ENCODE measurements at places on chromosomes 6 and 20. TPM values are rescaled to one million over a fixed set of nuclear protein-coding genes. Genes with fewer than 3 reads are reported as not detected.

The SAMD10 gene
- polyA plus RNA-seq = 6.6 TPM

The MYMX gene
- 0.42 TPM for polyA plus RNA-seq

The SMPDL3A gene
- 12.5 TPM for polyA plus RNA-seq

The CNR1 gene
- polyA plus RNA-seq = 1.1 TPM

The TTI1 gene
- polyA plus RNA-seq = 29.4 TPM

The PTCRA gene
- 0.24 TPM for polyA plus RNA-seq

The ELOVL5 gene
- polyA plus RNA-seq = 76.8 TPM

The BCL2L1 gene
- 82.0 TPM for polyA plus RNA-seq

The TFAP2C gene
- 0.54 TPM for polyA plus RNA-seq

The TNFRSF6B gene
- 1.3 TPM for polyA plus RNA-seq

The INSM1 gene
- polyA plus RNA-seq = not detected

The LAMA2 gene
- polyA plus RNA-seq = 48.2 TPM

- no peak for DNase-seq
These were observed 748 bp upstream of the ATP9A start for GRCh38 chr20:51768759-51769517.

GRCh38 chr20:5197270-5197827 lies 70.5 kb downstream of the CDS2 start:
- DNase-seq = no peak

DNA sequence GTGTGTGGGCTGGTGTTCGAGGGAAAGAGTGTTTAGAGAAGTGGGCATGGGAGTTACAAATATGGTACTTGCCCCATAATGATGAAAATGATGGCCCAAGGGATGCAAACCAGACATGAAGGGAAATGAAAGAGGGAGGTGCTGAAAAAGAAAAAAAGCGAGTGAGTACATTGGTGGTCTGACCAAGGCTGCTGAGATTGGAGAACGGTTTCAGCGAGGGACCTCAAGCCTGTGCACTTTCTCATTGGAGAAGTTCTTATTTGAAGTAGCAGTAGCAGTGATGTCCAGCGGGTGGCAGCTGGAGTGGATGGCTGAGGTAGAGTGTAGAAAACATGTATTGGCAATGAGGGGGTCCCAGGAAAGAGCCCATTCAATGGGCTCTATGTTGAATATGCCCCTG lies 54.8 kb downstream of the TNFAIP3 start:
- no peak for DNase-seq

DNA sequence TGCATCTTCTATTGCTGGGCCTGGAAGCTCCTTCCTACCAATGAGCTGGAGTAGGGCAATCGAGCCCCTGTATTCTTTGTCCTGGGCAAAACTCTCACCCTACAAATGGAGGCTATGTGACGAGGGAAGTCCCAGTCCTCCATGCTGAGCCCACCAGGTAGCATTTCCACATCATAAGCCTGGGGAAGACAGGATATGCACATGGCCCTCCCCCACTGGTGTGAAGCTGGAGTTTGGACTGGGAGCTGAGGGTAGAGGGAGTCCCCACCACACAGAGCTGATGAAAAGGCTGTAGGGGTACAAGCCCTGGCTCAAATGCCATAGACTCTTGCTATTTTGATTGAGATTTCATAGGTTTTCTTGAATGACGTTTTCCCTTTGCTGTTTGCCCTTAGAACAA lies 99.5 kb upstream of the FOXC1 start:
- no peak for DNase-seq

DNA sequence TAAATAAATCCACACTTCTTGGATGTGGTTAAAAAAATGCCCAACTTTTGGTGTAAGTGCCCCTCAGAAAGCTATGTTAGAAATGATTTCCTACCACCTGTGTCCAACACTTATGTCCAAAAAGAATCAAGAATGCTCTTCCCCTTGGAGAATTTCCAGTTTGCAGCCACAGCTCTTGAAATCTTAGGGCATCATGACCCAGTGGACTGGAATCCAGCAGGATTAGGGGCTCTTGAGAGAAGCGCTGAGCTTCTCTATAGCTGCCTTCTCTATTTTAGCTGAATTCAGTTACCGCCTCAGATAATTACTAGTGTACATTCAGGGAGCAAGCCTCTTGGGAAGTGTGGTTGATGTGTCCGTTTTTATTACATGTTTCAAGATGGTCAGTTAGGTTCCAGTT lies 2.5 kb downstream of the PHACTR1 start:
- no peak for DNase-seq

DNA sequence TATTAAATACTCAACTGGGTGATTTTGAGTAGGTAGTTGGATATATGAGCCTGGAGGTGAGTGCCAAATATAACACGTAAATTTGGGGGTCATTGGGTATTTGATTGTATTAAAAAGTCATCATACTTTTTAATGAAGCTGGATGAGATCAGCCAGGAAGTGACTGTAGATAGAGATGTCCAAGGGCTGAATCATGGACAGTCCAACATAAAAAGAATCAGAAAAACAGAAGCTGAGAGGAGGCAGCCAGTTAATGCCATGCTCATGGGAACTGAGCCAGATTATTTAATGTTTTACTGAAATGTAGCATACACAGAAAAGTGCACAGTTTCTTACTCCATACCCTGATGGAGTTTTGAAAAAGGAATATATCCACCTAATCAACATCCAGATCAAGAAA lies 435.5 kb upstream of the PLCB4 start:
- DNase-seq = no peak

DNA sequence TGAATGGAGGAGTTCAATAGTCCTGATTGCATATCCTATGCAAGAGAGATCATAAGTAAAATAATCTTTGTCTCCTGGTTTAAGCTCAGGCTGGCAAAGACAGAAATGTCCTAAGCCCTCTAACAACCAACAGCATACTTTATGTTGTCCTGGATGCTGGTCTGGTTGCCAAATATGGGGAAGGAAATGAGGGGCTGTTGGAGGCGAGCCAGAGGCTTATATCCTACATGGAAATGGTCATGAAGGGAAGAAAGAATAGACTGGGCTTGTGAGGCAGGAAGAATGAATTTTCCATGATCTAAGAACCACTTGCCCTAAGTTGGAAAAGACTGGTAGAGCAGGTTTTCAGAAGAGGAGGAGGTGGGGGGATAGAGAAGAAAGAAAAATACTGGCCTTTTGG lies 237.1 kb downstream of the SMOC2 start:
- DNase-seq = no peak

- no peak for DNase-seq
These were observed 183.6 kb downstream of the UTRN start for GRCh38 chr6:144468709-144469108.

DNA sequence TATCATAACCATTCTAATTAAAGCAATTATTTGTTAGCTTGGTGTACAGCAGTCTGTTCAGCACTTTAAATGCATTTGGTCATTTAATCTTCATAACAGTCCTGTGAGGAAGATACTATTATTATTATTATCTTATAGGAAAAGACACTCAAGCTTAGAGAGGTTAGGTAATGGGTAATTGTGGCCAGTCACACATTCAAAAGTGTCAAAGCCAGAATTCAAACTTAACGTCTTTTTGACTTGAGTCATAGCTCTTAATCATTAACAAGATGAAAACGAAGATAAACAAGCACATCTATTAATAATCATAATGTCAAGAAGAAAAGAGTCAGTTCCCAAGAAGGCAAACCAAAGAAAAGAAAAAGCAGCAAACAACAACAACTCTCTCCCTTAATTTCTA lies 251.0 kb downstream of the SYNE1 start:
- DNase-seq = no peak

DNA sequence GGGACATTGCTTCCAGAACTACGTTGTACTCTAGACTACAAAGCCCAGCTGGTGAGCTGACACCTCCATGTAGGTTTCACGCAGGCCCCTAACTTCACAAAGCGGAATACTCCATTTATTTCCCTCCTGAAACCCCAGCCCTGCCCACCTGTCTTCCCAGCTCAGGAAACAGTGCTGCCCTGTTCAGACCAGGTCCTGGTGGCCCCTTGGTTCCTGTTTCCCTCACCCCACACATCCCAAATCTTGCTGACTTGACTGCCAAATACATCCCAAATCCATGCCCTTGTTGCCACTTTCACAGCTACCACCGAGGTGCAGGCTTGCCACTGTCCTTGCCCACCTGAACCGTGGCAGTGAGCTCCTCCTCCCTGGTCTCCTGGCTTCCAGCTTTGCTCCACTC lies 113.1 kb upstream of the PTPN1 start:
- no peak for DNase-seq

DNA sequence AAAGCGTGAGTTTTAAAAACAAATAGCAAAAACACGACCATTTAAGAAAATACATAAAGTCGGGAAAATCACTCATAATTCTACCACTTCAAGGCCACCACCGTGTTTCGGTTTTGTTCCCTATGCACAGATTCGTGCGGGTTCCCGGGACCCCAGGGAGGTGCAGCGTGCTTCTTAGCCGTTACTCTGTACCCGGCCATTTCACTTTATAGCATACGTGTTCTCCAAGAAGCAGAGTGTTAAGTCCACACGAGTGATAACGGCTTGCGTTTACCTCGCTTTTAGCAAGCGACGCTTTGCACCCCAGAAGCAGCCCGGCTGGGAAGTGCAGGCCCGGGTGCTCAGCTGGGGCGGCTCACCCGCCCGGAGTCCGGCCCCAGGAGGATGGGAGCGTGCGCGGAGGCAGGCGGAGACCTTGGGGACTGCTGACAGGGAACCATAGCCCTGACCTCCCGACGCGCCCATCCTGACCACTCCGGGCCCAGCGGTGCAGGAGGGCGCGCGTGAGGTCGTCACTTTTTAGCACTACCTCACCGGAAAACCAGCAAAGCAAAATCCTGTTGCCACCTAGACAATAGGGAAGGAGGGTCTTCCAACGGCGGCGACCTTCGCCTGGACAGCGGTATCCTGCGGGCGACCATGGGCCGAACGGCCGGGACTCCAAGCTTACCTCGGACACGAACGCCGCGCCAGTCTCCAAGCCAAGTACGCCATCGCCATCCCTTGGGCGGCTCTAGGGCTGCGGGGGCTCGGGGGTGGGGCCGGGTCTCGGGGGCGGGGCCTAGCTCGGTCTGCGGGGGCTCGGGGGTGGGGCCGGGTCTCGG lies at the start of gene ECI2:
Gene ECI2, minus strand, starts transcription at position 735 of the 824 bp plus-strand sequence. Its CDS starts 15 bp downstream, at position 720.
- DNase-seq = peak; percentile 59

- DNase-seq = no peak
These were observed 49.9 kb downstream of the EBF4 start for GRCh38 chr20:2742431-2742830.

DNA sequence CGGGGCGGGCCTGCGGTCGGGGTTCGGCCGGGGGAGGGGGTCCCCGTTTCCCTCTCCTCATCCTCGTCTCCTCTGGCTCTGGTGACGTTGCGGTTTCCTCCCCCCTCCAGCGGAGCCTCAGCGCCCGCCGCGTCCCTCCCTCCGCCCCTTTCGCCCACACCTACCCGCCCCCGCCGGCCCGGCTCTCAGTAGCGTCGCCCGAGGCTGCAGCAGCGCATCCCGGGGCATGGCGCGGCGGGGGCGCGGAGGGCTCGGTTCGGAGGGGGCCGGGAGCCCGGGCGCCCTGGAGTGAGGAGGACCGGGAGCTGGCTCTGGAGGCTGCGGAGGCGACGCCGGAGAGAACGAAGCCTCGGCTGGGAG lies at the start of gene DSE:
Gene DSE, plus strand, starts transcription at position 188 of the 360 bp plus-strand sequence. CDS start 28,304 bp downstream, outside the sequence.
- no peak for DNase-seq

- peak; percentile 36 for DNase-seq
These were observed 50.4 kb downstream of the SMPDL3A start for GRCh38 chr6:122839472-122839871.

DNA sequence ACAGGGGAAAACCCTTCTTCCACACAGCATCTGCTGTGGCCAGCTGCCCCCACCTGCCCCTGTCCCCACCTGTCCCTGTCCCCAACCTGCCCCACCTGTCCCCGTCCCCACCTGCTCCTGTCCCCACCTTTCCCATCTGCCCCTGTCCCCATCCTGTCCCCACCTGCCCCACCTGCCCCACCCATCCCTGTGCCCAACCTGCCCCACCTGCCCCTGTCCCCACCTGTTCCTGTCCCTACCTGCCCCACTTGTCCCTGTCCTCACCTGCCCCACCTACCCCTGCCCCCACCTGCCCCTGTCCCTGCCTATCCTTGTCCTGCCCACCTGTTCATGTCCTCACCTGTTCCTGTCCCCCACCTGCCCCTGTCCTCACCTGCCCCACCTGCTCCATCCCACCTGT lies 6.4 kb upstream of the MYT1 start:
- no peak for DNase-seq

DNA sequence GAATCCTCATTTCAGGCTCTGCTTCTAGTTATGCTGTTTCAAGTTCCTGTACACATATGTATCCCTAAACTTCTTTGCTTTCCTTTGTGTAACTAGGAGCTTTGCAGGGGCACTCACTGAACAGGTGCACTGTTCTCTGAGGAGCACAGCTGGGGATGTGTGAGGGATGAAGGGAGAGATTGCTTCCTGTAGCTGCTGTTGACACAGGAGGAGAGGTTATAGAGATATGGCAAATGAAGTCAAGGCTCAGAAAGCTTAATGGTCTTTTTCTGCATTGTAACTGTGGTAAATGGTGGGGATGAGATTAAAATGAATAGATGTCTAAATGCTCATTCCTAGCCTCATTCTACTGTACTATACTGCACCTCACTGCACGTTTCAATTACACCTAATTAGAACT lies 454.3 kb downstream of the BTBD3 start:
- no peak for DNase-seq

DNA sequence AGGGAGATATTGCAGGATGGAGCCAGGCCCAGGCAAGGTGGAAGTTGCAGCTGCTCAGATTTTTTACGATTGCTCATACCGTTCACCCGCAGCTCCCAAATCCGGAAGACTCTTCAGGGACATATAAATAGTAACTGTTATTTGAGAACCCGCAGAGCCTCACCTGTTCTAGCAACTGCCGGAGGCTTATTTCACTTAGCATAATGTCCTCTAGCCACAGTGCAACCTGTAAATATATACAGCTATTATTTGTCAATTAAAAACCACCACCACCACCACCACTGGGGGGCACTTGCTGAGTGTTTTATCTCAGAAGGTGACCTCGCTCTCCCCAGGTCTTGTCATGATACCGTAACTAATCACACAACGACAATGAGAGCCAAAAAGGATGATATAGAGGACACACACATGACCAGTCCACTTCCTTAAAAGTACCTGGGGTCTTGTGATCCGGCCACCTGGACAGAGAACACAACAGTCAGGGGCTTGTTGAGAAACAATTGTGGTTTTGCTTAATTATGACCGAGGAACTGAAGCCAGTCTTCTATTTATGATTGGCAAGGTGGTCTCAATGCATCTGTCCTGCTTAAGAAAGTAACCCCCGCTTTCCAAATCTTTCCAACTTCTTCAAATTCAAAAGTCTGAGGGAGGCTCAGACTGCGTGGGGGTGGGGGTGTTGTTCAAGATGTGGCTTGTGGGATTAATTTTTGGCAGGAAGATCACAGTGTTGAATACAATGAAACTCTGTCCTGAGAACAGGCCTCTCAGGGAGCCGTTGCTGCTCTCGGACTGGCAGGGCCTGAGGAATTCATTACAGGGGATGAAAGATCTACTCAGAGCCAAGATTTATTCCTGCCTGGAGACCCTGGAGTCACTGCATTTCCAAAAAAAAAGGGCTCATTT lies 107.7 kb upstream of the PRND start:
- no peak for DNase-seq
